ENCODE measurements at places on chromosomes 3 and 15.

- DNase-seq, result no peak
These were observed 2.2 kb upstream of the IL17RC start for GRCh38 chr3:9914559-9915253.

DNA sequence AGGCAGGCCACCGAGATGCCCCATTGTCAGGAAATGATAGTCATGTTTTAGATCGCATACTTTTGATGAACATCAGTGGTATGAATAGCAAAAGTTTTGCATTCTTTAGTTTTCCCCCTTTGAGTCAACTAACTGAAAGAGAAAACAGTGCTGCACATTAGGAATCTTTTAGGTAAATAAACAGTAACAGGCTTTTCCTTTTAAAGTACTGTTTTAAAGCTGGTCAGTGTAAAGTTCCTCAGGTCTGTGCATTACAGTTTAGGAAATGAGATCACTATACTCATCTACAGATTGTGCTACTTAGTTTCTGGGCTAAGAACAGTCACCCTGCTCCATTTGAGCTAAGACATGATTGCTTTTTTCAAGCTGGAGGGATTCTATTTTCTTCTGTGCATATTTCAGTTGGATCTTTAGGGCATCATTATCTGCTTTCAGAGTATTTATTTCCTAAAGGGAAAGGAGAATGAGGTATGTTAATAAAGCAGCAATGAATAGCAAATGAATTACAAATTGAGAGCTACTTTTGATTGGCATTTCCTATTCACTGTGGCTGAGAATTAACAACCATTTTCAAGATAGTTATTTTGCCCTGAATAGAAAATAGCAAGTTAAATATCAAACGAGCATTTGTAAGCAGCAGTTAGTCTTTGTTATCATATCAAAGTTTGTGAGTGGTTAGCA, 36.5 kb downstream of the FAM98B start:
- no peak for DNase-seq

- no peak for DNase-seq
These were observed 27.3 kb downstream of the PARP16 start for GRCh38 chr15:65259367-65259797.

GRCh38 chr3:189158034-189158433, 13.7 kb upstream of the TPRG1 start:
- no peak for DNase-seq

- DNase-seq, result no peak
These were observed 450.5 kb upstream of the TPRG1 start for GRCh38 chr3:188721312-188721711.

DNA sequence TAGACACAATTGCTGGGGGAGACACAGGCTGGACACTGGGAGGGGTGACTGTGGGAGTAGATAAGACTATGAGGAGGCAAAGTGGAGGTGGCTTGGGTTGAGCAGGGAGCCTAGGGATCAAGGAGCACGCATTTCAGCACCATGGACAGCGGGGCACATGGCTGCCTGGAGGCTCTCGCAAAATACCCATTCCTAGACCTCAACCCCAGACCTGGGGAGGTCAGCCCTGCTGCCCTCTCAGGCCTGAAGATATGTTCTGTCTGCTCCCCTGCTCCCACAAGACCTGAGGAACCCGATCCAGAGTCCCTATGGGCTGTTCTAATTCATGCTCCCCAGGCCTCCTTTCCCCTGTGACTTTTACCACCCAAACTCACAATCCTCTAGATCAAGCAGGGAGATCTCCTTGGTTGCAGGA, 16.0 kb upstream of the CPEB1 start:
- DNase-seq, result no peak

DNA sequence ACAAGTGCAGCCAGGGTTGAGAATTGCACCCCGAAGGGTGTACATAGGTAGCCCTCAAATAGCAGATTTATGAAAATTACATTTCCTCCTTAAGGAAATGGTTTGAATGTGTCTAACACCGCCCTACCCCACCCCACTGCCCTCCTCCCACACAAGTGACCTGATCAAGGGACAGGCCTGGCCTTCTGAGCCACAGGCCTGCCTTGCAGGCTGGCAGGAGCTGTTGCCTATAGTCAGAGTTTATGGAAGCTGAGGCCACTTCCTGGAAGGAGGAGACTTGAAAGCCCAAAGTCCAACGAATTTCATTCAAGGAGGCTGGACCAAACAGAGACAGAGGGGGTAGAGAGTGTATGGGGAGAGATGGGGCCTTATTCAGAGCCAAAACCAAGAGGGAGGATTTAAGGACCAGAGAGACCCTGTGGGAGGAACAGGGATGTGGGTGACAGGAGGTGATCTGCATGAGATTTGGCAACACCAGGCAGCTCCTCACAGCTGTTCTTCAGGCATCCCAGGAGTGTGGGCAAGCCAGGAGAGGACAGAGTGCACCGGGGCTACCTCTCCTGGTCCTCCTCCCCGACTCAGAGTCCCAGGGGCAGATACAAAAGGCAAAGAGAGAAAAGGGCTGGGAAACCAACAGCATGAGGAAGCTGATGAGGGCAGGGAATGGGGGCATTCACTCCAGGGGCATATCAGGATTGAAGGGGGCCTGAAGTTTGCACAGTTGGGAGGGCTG, 100.4 kb upstream of the HES1 start:
- DNase-seq, result no peak
